ENCODE measurements at places on chromosomes 7 and 10.

DNA sequence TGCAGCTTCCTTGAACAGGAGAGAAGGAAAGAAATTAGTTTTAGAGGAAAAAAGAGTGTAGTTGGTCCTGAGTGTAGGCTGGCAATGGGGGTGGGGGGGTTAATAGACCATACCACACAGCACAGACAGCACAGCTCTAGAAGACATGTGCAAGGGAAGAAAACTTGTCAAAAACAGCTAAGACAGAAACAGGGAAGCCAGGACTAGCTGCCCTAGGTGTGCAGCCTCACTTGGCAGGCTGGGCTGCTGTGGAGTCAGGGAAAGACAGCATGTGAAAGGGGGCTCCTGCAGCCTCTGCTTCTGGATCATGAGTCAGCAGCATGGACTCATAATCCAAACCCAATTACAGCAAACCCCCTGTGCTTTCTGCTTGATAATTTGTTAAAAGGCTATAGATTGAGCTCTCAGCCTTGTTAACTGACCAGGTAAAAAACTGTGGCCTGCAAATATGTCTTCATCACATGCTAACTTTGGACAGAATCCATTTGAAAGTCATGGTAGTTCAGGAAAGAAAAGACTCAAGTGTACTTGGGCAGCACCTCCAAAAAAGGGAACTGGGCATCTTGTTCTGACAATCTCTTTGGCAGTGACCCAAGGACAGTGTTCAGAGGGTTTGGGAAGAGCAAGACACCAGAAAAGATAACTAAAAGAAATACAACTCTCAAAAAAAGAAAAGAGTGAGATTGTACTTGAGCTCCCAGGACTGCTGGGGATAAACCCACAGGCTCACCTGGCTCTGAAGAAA, 142.2 kb upstream of the VWC2 start:
- no peak overlapping the region for H3K27ac ChIP-seq
- no peak for DNase-seq
- H3K36me3 ChIP-seq: no peaks in the 10 kb centered on the region
- no peaks in the 10 kb centered on the region for H3K4me1 ChIP-seq
- no peak overlapping the region for H3K4me3 ChIP-seq

GRCh38 chr7:18387191-18387735, 108.3 kb upstream of the HDAC9 start:
- no peak for DNase-seq
- peaks cover 7% of the 10 kb centered on the region for H3K4me1 ChIP-seq
- no peaks in the 10 kb centered on the region for H3K27me3 ChIP-seq
- H3K27ac ChIP-seq: no peak overlapping the region

GRCh38 chr10:99442394-99442793, 12.0 kb upstream of the GOT1 start:
- H3K36me3 ChIP-seq: no peaks in the 10 kb centered on the region
- no peaks in the 10 kb centered on the region for H3K4me1 ChIP-seq
- DNase-seq: no peak

- H3K27ac ChIP-seq: no peak overlapping the region
- no peaks in the 10 kb centered on the region for H3K27me3 ChIP-seq
- H3K4me1 ChIP-seq: no peaks in the 10 kb centered on the region
These were observed 35.9 kb downstream of the PTPRE start for GRCh38 chr10:127942811-127943210.

GRCh38 chr10:33749790-33750189, 415.3 kb upstream of the NRP1 start:
- no peak overlapping the region for H3K27ac ChIP-seq
- peaks cover 14% of the 10 kb centered on the region for H3K4me1 ChIP-seq
- peak; percentile 69 for DNase-seq
- H3K36me3 ChIP-seq: no peaks in the 10 kb centered on the region
- no peak overlapping the region for H3K4me3 ChIP-seq
- H3K27me3 ChIP-seq: no peaks in the 10 kb centered on the region

GRCh38 chr10:11150231-11150731, 132.6 kb downstream of the CELF2 start:
- H3K36me3 ChIP-seq: no peaks in the 10 kb centered on the region
- no peak for DNase-seq
- H3K4me3 ChIP-seq: no peak overlapping the region

DNA sequence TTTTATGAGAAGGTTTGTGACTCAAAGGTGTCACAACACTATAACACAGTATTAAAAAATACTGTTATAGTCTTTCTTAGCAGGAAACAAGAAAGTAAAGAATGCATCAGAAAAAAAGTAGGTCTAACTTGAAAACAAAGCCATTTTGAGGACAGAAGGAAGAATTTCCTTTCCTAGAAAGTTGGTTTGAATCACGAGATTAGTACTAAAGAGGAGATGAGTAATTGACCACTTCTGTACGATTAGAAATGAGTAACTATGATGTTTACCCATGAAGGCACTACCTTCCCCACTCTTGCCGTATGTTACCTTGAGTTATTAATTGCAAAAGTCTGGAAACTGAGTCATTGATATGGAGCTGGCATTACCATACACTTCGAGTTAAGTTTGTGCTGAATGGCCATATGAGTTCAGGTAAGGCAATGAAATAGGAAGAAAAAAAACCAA, 65.2 kb downstream of the FAM185A start:
- H3K27ac ChIP-seq: no peak overlapping the region
- H3K4me3 ChIP-seq: no peak overlapping the region
- DNase-seq: no peak
- H3K36me3 ChIP-seq: no peaks in the 10 kb centered on the region
- no peaks in the 10 kb centered on the region for H3K27me3 ChIP-seq

DNA sequence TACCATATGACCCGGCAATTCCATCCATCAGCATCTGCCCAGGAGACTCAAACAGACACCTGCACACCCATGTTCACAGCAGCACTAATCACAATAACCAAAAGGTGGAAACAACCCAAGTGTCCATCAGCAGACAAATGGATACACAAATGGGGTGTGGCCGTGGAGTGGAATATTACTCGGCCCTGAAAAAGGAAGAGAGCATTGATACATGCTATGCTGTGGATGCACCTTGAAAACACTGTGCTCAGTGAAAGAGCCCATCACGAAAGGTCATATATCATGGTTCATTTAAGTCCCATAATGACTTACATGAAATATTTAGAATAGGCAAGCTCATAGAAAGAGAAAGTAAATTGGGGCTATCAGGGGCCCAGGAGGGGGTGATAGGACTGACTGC, 57.5 kb upstream of the DNAAF5 start:
- no peak overlapping the region for H3K4me3 ChIP-seq
- H3K4me1 ChIP-seq: no peaks in the 10 kb centered on the region
- no peak for DNase-seq

DNA sequence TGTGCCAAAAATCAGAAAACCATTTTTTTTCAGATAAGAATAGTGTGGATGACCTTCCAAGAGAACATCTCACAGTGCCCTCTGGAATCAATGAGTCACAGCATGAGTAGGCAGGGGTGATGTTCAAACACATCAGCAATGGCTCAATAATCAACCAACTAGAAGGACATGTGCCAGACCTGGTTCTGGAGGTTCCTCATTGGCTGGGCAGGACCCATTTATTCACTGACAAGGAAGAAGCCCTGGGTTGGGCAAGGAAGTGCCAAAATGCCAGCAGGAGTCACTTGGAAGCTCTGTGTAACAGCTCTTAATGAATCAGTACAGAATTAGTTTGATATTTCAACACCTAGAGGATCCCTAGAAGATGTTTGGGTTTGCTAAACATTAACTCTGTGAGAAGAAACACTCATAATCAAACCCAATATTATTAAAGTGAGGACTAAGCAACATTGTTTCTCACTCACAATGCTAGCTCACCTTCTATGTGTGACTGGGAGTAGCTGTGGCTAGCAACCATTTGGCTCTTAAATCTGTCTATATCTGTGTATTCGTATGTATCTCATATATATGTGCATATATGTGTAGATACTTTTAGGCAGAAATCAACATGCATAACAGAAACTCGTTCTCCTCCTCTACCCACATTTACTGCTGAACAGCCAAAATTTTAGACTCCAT, 72.3 kb upstream of the APBB1IP start:
- H3K4me1 ChIP-seq: no peaks in the 10 kb centered on the region
- H3K36me3 ChIP-seq: no peaks in the 10 kb centered on the region
- H3K4me3 ChIP-seq: no peak overlapping the region
- DNase-seq: no peak
- no peak overlapping the region for H3K27ac ChIP-seq
- peaks cover 9% of the 10 kb centered on the region for H3K27me3 ChIP-seq

GRCh38 chr7:77664715-77665114, 31.5 kb upstream of the RSBN1L start:
- H3K4me1 ChIP-seq: no peaks in the 10 kb centered on the region
- H3K36me3 ChIP-seq: no peaks in the 10 kb centered on the region
- no peak for DNase-seq
- H3K27me3 ChIP-seq: no peaks in the 10 kb centered on the region

DNA sequence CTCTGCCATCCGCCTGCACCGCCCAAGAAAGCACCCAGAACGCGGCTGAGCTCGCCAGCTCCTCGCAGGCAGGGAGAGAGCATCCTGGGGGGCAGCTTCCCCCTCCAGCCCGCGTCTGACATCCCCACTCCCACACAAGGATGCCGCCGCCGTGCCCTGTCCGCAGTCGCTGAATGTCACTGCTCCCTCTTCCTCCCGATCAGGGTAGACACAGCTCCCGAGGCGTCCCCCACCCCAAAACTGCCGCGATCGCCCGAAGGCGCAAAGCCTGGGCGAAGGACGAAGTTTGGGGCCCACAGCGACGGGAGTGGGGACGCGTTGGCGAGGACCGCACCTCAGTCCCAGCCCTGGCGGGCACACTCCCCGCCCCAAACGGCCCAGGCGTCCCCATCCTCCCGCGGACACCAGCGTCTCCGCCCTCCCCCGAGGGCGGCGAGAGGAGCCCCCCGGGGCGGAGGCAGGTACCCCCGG, 1.5 kb upstream of the KAT6B start:
- H3K4me3 ChIP-seq: peak overlapping the region; percentile 93
- peaks cover 4% of the 10 kb centered on the region for H3K27me3 ChIP-seq
- H3K27ac ChIP-seq: no peak overlapping the region
- peak; percentile 31 for DNase-seq

DNA sequence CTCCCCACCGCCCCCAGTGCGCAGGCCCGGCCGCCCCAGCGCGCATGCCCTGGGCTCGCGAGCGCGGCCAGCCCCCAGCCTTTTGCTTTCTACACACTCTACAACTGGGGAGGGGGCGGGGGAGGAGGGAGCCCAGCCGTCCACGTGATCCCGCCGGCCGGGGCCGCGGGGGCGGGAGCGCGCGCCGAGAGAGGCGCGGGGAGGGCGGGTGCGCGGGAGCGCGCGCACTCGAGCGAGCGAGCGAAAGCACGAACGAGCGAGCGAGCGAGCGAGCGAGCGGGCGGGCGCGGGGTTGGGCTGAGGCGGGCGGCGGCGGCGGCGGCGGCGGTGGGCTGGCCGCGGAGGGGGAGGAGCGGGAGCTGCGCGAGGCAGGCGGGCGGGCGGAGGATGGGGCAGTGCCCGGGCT, at the start of gene AUTS2:
Gene AUTS2, plus strand, starts transcription at position 395 of the 406 bp plus-strand sequence. CDS start 1,179 bp downstream, outside the sequence.
- H3K4me3 ChIP-seq: peak within 1 kb of the TSS; percentile 81
- peak within 1 kb of the TSS; percentile 66 for H3K27ac ChIP-seq
- H3K4me1 ChIP-seq: peaks cover 10% of the 10 kb centered on the region
- no peaks in the 10 kb centered on the region for H3K36me3 ChIP-seq

DNA sequence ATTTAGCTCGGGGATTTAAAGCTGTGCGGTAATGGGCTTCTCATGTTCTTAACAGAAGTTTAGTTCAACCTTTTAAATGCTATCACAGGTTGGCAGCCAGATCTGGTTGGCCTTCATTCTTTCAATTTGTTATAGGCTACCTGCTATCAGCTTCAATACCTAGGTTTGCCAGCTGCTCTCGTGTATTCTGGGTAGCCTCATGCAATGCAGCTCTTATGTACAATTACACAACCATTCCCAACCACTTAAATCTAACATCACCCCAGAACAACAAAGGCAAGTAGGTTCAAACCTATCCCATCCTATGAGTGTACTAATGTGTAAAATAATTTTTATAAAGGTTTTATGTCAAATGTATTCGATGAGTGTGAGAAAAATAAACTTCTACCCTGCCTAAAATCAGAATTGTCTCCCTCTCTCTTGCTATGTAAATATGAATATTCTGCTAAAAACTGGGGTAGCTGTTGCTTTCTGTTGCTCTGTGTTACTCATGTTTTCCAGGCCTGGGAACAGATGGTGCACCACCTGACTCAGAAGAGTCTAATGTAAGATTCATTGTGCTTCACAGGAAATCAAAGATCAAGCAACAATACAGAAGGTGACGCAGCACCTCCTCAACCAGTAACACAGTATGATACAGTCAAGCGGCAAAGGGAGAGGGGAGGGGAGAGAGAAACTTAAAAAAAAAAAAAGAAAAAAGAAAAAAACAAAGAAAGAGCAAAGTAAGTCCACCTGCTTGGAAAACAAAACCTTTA, 188.6 kb downstream of the ETV1 start:
- no peaks in the 10 kb centered on the region for H3K36me3 ChIP-seq
- no peak overlapping the region for H3K4me3 ChIP-seq
- no peak for DNase-seq
- H3K27me3 ChIP-seq: no peaks in the 10 kb centered on the region
- peaks cover 5% of the 10 kb centered on the region for H3K4me1 ChIP-seq

- H3K4me1 ChIP-seq: no peaks in the 10 kb centered on the region
- H3K27me3 ChIP-seq: no peaks in the 10 kb centered on the region
- H3K4me3 ChIP-seq: no peak overlapping the region
- no peak for DNase-seq
These were observed 1342.6 kb downstream of the REEP3 start for GRCh38 chr10:64863836-64864235.

- no peak overlapping the region for H3K27ac ChIP-seq
- H3K27me3 ChIP-seq: no peaks in the 10 kb centered on the region
- H3K4me1 ChIP-seq: no peaks in the 10 kb centered on the region
- H3K4me3 ChIP-seq: no peak overlapping the region
- H3K36me3 ChIP-seq: no peaks in the 10 kb centered on the region
These were observed 17.8 kb upstream of the CCNJ start for GRCh38 chr10:96025566-96025965.

DNA sequence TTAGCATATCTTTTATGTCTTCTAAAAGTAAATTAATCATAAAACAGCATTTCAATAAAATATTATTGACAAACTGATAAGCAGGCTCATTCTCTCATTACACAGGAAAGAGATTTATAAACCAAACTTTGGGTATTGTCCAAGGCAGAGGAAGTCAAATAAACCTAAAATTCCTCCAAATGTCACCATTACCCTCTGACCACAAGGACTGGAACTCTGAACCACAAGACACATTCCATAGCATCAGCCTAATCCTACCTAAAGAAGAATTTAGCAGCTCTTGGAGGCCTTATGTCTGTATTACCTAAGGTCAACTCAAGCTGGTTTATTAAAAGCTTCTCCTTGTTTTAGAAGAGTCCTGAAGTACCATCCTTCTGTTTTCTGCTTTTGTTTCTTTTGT, 82.4 kb upstream of the SLC13A1 start:
- no peaks in the 10 kb centered on the region for H3K4me1 ChIP-seq
- no peak overlapping the region for H3K4me3 ChIP-seq

GRCh38 chr7:133703547-133703946, 423.6 kb upstream of the LRGUK start:
- no peak overlapping the region for H3K27ac ChIP-seq
- no peaks in the 10 kb centered on the region for H3K27me3 ChIP-seq
- no peak overlapping the region for H3K4me3 ChIP-seq
- no peaks in the 10 kb centered on the region for H3K36me3 ChIP-seq
- H3K4me1 ChIP-seq: no peaks in the 10 kb centered on the region

GRCh38 chr7:91880413-91881241, at the start of gene MTERF1:
MTERF1 (minus strand) TSS chr7:91880702; CDS start chr7:91880083, 619 bp downstream.
- peak within 1 kb of the TSS; percentile 78 for H3K27ac ChIP-seq
- peak within 1 kb of the TSS; percentile 70 for H3K4me3 ChIP-seq
- no peaks in the 10 kb centered on the region for H3K36me3 ChIP-seq
